ENCODE measurements at places on chromosomes 3 and 15.

DNA sequence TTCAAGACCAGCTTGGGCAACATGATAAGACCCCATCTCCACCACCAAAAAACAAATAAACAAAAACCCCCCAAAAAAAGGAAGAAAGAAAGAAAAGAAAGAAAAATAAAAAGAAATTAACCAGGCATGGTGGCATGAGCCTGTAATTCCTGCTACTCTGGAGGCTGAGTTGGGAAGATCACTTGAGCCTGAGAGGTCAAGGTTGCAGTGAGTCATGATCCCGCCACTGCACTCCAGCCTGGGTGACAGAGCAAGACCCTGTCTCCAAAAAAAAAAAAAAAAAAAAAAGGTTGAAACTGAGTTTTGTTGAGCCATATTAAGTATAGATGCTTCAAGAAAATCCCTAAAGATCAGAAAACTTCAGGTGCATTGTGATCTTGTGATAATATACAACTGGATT is 217.3 kb upstream of the LRRFIP2 start:
- DNase-seq = no peak

GRCh38 chr15:93029214-93029835 is 59.7 kb downstream of the RGMA start:
- DNase-seq = no peak

- DNase-seq = no peak
These were observed 47.2 kb upstream of the CNTN3 start for GRCh38 chr3:74661672-74662071.

DNA sequence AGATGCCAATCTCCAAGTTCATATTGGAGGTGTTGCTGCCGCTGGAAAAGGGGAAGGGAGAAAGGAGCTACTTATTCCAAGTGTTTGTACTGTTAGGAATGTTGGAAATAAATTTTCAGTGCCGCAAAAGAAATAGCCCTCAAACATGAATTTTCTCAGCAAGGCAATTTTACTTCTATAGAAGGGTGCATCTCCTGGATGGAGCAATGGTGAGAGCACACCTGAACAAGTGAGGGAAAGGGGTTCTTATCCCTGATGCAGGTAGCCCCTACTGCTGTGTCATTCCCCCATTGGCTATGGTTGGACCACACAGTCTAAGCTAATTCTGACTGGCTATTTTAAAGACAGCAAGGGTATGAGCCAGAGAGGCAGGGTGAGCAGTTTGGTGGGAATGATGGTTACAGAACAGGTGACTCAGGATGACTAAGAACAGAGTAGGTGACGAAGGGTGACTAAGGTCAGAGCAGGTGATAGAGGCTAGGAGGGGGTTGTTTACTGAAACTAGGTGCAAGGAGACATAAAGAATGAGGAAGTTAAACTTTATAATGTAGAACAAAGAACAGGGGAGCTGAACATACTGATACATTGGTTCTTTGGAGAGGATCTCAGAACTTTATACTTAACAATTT is 503.5 kb downstream of the EDEM1 start:
- DNase-seq = no peak

DNA sequence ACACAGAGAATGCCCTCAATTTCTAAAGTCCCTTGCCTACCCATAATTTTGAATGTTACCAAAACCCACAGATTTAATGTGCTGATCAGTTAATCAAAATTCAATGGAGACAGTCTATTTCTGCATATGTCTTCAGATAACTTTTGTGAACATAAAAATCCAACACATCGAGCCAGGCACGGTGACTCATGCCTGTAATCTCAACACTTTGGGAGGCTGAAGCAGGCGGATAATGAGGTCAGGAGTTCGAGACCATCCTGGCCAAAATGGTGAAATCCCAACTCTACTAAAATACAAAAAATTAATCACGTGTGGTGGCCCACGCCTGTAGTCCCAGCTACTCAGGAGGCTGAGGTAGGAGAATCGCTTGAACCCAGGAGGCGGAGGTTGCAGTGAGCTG is 49.3 kb downstream of the PEAK1 start:
- DNase-seq = no peak

- no peak for DNase-seq
These were observed 402.0 kb upstream of the GOLIM4 start for GRCh38 chr3:168497741-168498140.

- no peak for DNase-seq
These were observed 737 bp downstream of the JAGN1 start for GRCh38 chr3:9891072-9891622.

GRCh38 chr3:126316031-126316461 is 41.2 kb downstream of the KLF15 start:
- DNase-seq = no peak

DNA sequence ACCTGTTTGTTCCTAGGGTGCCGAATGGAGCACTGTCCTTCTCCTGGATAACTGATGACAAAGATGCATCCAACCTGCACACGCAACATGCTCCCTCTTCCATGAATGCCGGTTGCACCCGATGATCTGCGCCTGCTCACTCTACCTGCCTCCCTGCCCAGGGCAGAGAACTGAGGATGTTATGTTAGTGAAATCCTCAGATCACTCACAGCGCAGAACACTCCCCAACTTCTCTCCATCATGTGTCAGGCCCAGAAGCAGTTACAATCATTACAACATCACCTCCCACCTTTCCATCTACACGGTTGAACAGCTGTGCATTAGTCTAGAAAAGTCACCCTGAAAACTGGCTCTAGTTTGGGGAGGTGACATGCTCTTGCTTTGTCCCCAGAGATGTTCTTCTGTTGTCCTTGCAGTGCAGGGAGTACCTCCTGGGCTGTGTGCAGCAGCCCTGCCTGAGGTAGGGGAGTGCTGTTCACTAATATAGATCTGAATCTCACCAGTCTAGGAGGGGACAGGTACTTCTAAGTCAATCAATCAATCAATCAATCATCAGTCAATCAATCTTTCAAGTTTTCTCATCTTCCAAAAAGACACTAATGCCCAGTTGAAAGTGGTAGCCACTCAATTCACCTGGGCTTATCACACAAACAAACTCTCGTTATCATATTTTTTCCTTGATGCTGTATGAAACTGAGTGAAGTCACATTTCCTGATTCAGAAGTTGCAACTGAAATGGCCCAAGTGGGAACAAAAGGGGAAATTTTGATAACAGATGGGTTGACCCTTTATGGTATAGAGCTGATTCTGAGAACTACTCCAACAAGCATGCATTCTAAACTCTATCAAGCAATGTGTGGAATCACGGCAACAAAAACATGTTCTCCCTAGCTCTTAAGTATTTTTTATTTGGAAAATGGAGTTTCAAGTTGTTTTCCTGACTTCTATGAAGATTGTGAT is 15.4 kb upstream of the ISLR start:
- DNase-seq = no peak

DNA sequence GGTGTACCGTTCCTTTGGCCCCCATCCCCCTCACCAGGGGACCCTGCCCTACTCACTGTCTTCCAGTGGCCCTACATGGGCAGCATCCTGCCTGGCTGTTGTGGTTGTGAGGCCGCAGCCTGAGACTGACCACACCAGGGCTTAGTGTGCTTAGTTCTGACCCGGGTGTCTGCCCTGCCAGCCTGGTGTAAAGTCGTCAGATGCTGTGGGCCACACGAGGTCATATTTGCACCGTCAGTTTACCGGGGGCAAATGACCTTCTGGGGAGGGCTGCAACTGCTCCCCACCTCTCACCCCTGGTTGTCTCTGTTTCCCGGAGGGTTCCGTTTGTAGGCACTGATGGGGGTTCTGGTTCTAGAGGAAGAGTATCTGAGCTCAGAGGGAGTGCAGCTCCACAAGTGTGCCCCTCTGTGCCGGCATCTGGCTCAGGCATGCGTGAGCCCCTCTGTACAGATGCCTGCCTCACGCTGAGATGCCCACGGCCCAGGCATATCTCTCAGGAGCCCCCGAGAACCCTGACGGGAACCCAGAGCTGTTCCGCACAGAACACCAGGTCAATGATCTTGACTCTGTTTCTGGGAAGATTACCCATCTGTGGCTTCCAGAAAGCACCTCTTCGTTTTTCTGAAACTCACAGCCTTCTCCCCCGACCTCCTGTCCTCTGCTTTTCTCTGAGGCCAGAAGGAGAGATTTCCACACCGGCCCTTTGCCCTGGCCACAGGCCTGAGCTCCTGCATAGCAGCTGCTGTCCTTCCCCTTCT is 19.2 kb downstream of the KLF13 start:
- no peak for DNase-seq

DNA sequence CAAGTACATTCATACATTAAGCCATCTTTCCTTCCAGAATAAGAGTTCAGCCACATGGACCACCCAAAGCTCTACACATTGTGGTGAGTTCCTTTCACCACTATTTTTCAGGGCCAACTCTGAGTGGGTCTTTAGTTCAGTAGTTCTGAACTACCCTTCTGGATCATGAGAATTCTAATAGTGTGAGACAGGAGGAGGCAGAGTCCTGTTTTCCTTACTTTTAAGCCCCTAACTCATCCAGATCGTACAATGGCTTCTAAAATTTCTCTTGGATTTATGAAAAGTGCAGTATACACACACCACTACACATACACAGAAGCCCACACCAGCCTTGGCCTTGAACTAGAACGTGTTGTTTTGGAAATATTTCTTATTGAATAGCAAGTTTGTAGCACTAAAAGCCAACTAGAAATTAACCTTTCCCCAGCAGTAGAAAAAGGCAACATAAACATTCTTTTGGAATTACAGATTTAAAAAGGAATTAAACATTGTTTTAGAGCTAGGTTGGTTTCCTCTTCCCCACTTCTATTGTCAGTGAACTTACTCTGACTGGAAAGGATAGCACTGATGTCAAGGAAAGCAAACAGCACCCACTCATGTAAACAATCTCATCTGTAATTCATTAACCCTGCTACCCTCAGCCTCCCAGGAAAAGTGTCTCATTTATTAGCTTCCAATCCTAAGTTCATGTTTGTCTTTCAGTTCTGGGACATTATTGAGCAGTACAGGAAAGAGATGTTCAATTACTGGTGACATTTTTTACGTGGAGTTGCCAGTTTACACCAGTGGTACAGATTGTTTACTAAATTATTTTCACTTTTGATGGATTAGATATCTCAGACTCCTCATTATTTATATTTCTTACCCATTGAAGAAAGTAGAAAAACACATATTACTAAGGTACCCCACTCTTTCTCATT is 95.7 kb upstream of the AGTR1 start:
- no peak for DNase-seq

GRCh38 chr3:12990781-12991480 is 82.3 kb downstream of the IQSEC1 start:
- DNase-seq = no peak

GRCh38 chr15:75750261-75751050 is 37.8 kb upstream of the CSPG4 start:
- no peak for DNase-seq
